ENCODE measurements at places on chromosomes 7 and 10. TPM values are rescaled to one million over a fixed set of nuclear protein-coding genes. Genes with fewer than 3 reads are reported as not detected.

ELMO1 gene
- total RNA-seq = 98.2 TPM

ATOH7 gene
- 0.36 TPM for total RNA-seq

ASB10 gene
- not detected for total RNA-seq

CDH23 gene
- total RNA-seq = 2.1 TPM

ACTL6B gene
- not detected for total RNA-seq

CFAP46 gene
- total RNA-seq = 9.4 TPM

PKD1L1 gene
- 0.13 TPM for total RNA-seq

C7orf33 gene
- total RNA-seq = not detected

CTAGE15 gene
- 0.35 TPM for total RNA-seq

DNAJC30 gene
- total RNA-seq = 9.0 TPM

LBX1 gene
- not detected for total RNA-seq

CRYGN gene
- 3.9 TPM for total RNA-seq

OR2A1 gene
- not detected for total RNA-seq

ZNF853 gene
- total RNA-seq = 14.2 TPM

TLX1 gene
- total RNA-seq = not detected

NPFFR1 gene
- not detected for total RNA-seq

KIF5B gene
- 90.8 TPM for total RNA-seq

ADAMTS14 gene
- total RNA-seq = 0.79 TPM

GRM8 gene
- total RNA-seq = 0.93 TPM

TMEM270 gene
- total RNA-seq = not detected

MPP7 gene
- 4.1 TPM for total RNA-seq

EFCAB10 gene
- 0.82 TPM for total RNA-seq

CUBN gene
- 0.75 TPM for total RNA-seq

SLC26A4 gene
- total RNA-seq = 0.76 TPM

PRLHR gene
- not detected for total RNA-seq
